Germinal center (tissue), 1 donor: ENCODE measurements at places on chromosomes 2 and 18.

DNA sequence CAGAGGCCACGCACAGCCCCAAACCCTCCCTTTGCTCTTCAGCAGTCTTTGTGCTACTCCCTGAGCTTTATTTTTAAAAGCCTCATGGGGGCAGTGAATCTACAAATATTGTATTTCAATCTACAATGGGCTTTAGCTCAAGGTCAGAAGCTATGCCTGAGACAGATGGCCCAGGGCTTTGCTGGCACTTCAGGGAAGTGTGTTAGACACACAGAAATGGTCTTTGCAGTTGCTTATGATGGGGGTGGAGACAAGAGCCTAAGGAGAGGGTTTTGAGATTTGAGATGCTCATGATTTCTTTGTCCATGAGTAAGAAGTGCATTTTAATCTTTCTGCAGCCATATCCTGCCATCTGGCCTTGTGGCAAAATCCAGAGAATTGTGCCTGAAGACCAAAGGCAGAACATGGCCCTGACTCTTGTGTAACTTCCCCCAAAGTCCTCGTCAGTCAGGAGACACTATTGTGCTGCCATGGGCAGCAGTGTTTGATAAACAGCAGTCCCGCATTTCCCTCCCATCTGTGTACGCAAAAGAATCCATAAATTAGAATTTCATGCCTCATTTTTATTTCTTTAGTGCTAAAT is 92.6 kb downstream of the VAPA start:
- DNase-seq: no peak

GRCh38 chr18:8224576-8224975 is 384.7 kb upstream of the RAB12 start:
- no peak for DNase-seq

DNA sequence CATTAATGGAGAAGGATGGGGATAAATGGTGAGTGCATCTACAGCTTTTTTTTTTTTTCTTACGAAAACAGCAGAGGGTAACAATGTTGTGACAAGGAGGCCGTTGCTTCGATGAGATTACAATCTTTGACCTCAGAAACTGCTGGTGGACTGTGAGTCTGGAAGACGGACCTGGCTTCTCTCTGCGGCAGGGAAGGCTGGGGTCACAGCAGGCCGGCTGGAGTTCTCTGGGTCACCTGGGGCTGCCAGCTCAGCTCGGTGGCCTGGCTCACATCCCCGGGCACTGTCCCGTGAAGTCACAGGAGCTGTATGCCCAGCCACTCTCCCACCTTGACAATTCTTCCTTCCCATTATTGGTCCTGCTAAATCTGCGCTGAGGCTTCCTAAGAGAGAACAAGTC is 160.8 kb downstream of the ACKR3 start:
- DNase-seq: no peak

DNA sequence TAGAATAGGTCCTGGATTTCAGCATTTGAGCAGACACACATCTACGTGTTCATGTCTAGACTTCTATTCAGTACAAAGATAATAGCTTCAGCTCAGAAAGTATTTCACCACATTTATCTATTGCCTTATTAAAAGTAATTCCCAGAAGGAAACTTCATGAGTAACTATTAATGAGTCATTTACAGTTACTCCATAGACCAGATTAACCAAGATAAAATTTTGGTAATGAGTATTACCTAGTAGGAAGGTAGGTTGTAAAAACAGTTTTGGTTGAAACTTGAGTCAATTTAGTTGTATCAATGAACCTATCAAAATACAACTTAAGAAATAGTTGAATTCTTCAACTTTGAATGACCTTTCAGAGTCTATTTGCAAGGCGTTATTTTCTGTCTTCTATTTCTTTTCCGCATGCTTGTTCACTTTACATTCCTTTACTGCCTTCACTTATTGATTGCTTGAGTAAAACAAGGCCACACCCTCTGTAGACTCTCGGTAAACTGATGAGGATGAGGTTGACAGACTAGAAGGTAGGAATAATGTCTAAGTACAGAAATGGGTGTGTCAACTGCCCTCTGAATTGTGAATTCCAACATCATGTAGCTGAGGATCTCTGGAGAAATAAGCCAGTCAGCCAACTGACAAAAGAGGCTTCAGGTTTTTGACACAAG is 1165.6 kb upstream of the ZEB2 start:
- DNase-seq: no peak
